ENCODE measurements at places on chromosomes 16 and 17. TPM values are rescaled to one million over a fixed set of nuclear protein-coding genes. Genes with fewer than 3 reads are reported as not detected.

GRCh38 chr16:56262551-56263245 is 71.4 kb downstream of the GNAO1 start:
- DNase-seq, result no peak

GRCh38 chr16:89765292-89765830 is 44.0 kb downstream of the ZNF276 start:
- DNase-seq, result no peak

DNA sequence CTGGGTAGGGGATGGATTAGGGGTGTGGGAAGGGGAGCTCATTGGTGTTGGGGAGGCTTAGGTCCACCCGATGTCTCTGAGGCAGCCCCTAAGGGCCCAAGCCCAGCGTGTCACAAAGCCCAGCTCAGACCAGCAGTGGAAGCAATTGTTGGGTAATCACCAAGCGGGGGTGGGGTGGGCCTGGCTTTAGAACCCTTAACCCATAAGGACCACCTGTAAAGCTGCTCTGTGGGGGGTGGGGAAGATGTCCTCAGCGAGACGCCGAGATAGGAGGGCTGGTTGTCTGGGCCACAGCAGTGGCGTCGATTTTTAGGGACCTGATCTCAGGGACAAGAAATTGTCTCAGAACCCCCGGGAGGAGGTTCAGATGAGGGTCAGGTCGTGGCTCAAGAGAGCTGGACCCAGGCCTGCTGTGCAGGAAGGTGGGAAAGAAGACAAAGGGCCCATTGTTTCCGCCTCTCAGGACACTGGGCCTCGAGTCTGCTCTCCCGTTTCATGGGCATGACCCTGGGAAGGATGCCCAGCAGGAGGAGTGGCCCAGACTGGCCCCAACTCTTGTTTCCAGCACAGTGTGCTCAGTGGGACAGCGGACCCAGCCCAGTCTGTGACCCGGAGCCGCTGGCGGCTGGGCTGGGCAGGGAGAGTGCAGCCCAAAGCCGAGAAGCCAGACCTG is 15.9 kb downstream of the ST6GALNAC2 start:
- DNase-seq, result no peak

DNA sequence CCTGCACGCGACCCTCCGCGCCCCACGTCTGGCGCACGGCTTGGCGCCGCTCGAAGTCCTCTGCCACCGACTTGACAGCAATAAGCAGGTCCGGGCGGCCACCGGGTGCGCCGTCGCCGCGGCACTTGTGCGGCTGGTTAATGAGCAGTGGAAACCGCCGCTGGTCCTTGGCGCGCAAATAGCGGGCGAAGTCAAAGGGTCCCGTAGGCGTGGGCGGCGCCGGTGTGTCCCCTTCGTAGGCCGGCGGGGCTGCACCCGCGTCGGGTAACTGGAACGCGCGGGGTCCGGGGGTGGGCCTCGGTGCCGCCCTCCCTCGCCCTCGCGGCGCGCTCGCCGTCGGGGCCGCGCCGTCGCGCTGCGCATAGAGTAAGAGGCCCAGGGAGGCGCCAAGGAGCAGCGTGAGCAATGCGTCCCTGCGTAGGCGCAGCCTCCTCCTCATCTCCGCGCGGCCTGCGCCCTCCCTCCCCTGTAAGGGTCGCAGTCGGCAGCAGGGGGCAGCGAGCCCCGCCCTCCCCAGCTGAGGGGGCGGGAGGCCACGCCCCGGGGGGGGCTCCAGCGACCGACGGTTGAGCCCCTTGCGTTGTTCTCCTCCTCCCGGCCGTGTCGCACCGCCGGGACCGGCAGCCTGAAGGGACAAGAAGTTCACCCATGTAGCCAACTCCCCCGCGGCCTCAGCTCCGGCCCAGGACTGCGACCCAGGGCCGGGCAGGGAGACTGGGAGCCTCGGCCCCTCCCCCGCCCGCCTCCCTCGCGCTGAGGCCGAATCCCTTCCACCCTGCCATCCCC is 558 bp downstream of the B3GNT9 start:
- DNase-seq, result peak; percentile 58

DNA sequence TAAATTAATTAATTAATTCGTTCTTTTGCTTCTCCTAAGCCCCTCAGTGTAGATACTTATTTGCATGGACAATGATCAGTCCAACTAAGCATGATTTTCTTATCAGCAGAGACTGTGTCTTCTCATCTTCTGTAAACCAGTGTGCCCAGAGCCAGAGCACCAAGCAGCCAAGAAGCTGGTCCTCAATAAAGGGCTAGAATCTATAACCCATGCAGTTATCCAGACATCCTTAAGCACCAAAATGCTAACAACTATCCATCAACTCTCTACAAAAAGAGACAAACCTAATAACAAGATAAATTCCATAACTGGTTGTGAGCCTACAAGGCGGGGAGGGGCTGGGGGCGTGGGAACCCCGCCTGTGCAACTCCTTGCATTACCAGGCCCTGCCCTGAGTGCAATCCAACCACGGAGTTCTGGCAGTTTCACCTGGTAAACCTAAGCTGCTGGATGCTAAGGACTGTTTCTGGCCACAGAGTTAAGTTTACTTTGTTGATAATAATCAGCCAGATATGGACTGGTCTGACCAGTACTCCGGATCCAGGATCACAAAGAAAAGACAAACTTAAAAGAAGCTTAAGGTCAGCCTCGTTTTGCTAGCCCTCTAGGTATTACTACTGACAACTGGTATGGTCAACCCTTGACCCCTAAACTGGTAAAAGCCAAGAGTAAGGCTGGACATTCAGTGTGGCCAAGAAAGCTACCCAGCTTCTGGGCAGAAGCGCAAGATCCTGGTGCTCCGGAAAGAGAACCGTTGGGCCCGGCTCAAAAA is 51.5 kb downstream of the ZFHX3 start:
- no peak for DNase-seq

DNA sequence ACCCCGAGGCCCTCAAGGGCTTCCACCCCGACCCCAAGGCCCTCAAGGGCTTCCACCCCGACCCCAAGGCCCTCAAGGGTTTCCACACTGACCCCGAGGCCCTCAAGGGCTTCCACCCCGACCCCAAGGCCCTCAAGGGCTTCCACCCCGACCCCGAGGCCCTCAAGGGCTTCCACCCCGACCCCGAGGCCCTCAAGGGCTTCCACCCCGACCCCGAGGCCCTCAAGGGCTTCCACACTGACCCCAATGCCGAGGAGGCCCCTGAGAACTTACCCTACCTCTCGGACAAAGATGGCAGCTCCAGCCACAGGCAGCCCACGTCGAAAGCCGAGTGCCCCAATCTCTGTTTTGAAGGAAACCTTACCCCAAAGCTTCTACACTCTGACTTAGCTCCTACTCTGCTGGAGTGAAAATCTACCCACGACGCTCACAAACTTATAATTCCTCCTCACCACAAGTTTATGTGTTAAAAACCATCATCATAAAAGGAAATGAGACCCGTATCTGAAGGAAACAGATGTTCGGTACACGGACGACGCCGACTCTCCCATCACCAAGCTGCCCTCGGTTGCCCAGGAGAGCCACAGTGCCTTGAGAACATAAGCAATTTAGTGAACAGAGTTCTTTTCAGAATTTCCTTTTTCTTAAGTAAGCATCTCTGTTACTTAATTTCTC is 61.2 kb upstream of the RPH3AL start:
- no peak for DNase-seq

- DNase-seq, result no peak
Observed at GRCh38 chr16:10408824-10409381, 23.0 kb downstream of the ATF7IP2 start.

- DNase-seq, result no peak
Observed at GRCh38 chr17:29103341-29103740, 60.4 kb downstream of the PIPOX start.

- no peak for DNase-seq
Observed at GRCh38 chr17:55575058-55575636, 63.9 kb upstream of the SMIM36 start.

- DNase-seq, result no peak
Observed at GRCh38 chr17:46984892-46985291, 5.8 kb upstream of the RPRML start.

- DNase-seq, result no peak
Observed at GRCh38 chr17:57975044-57975443, 13.0 kb downstream of the VEZF1 start.

- DNase-seq, result no peak
Observed at GRCh38 chr17:59370593-59371299, 39.3 kb downstream of the YPEL2 start.

GRCh38 chr17:1714427-1714979 is 4.3 kb upstream of the TLCD2 start:
- DNase-seq, result peak; percentile 97

- no peak for DNase-seq
Observed at GRCh38 chr17:68384941-68385340, 72.4 kb downstream of the WIPI1 start.

GRCh38 chr17:74715144-74715543 is 2.4 kb upstream of the CD300LF start:
- no peak for DNase-seq

- DNase-seq, result no peak
Observed at GRCh38 chr17:78330570-78331224, 29.2 kb downstream of the SOCS3 start.

- DNase-seq, result no peak
Observed at GRCh38 chr16:54932021-54932660, 1.5 kb downstream of the IRX5 start.

GRCh38 chr16:87165885-87166284 is 151.3 kb downstream of the C16orf95 start:
- no peak for DNase-seq

DNA sequence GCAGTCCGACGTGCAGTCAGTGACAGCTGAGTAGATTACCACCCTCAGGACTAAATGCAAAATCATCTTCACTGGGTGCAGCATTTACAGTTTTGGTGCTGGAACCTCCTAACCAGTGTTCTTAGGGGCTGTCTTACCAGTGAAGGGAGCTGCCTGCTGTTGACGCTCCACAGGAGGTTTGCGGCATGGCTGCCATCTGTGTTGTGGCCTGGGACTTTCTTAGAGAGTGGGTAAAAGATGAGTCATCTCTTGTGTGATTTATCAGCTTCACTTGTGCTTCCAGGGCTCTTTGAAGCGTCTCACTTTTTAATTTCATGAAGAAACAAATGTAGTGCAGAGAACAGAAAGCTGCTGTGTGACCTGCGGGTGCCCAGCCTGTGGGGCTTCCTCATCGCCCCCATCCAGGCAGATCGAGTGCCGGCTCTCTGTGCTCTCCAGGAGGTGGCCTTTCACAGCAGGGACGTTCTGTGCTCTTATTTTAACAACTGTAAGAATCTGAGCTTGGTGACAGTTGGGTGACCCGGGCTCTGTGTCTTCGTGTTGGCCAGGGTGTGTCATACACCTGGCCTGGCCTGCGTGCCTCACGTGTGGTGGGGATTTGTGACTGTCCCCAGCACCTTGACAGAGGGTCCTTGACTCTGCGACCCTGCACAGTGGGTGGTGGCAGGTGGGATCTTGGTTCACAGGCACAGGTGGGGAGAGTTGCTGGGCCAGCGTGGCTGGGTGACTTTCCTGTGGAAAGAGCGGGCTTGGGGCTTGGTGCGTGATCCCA is 24.3 kb upstream of the ZNF750 start:
- no peak for DNase-seq

The KIF19 gene
- 0.70 TPM for total RNA-seq

The CD300A gene
- 9.0 TPM for total RNA-seq

The COL1A1 gene
- total RNA-seq, result 72.5 TPM

The ADGRG3 gene
- total RNA-seq, result 3.2 TPM

The KRTAP2-2 gene
- not detected for total RNA-seq

The PPM1E gene
- 0.25 TPM for total RNA-seq
